Activated T-cell treated with anti-CD3 and anti-CD28 coated beads, Interleukin-2, amount 50 U/mL, for 24 hours (primary cell): ENCODE measurements at places on chromosomes 4 and X.

DNA sequence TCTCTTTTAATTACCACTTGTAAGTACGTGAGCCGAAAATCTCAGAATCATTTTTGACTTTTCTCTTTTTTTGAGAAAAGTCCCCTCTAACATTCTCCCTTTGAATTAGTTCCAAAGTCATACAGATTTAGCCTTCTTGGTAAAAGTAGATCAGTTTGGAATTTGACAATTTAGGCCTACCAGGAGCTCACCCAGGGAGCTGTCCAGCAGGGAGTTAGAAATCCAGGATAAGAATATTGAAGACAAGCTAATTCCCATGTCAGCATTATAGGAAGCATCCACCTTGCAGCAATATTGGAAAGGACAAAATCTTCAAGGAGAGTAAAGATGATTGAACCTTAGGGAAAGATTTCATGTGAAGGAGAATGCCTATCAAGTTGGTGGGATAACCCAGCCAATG is 352.2 kb upstream of the CPEB2 start:
- peaks cover 6% of the 10 kb centered on the region for H3K27me3 ChIP-seq
- no peak overlapping the region for H3K4me3 ChIP-seq
- H3K36me3 ChIP-seq: no peaks in the 10 kb centered on the region
- H3K4me1 ChIP-seq: no peaks in the 10 kb centered on the region

GRCh38 chrX:12060489-12061260 is 77.6 kb upstream of the FRMPD4 start:
- DNase-seq: no peak
- no peak overlapping the region for H3K27ac ChIP-seq
- H3K27me3 ChIP-seq: peaks cover 17% of the 10 kb centered on the region
- no peaks in the 10 kb centered on the region for H3K4me1 ChIP-seq
- no peak overlapping the region for H3K4me3 ChIP-seq

DNA sequence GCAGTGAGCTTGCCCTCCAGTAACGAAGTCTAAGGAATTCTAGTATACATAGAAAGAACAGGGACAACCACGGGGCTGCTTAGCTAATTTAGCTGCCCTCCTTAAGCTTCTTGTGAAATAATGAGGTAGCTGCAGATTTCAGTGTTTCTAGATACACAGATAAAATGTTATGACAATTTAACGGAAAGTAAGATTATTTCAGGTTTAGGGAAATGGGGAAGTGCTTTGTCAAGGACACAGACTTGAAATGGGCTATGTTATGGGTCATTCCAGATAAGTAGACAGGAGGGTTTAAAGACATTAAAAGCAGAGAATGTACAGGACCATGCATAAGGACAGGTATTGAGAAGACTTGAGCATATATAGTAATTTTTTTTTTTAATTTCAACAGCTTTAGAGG is 34.2 kb upstream of the ZNF518B start:
- no peaks in the 10 kb centered on the region for H3K36me3 ChIP-seq
- H3K27me3 ChIP-seq: peaks cover 16% of the 10 kb centered on the region
- DNase-seq: no peak
- H3K27ac ChIP-seq: no peak overlapping the region
- H3K4me3 ChIP-seq: no peak overlapping the region
- no peaks in the 10 kb centered on the region for H3K4me1 ChIP-seq

DNA sequence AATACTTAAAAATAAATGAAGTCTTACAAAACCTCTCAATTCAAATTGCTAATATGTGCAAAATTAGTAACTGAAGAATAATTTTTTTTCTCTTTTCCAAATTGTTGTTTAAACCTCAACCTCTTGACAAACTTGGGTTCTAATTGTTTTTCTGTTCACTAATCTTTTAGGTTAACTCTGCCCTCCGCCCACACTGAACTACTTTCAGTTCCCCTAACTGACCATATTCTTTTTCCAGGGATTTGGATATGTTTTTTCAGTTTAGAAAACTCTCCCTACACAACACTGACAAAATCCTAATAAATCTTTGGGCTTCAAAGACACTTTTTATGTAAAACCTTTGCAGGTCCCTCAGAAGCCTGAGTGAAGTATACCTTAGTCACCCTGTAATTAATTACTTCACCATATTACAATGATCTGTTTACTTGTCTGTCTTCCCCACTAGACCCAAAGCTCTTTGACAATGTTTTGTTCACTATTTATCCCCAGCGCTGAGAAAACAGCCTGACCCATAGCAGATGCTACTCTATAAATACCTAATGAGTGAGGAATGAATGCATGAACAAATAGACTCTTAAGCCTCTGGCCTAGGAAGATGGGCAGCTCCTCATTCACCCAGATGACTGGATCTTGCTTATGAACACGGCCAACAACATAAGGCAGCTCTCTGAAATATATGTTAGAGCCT is 134.9 kb downstream of the MAML3 start:
- no peak overlapping the region for H3K27ac ChIP-seq
- H3K4me1 ChIP-seq: peaks cover 2% of the 10 kb centered on the region
- H3K4me3 ChIP-seq: no peak overlapping the region
- H3K36me3 ChIP-seq: no peaks in the 10 kb centered on the region
- H3K27me3 ChIP-seq: peaks cover 5% of the 10 kb centered on the region

DNA sequence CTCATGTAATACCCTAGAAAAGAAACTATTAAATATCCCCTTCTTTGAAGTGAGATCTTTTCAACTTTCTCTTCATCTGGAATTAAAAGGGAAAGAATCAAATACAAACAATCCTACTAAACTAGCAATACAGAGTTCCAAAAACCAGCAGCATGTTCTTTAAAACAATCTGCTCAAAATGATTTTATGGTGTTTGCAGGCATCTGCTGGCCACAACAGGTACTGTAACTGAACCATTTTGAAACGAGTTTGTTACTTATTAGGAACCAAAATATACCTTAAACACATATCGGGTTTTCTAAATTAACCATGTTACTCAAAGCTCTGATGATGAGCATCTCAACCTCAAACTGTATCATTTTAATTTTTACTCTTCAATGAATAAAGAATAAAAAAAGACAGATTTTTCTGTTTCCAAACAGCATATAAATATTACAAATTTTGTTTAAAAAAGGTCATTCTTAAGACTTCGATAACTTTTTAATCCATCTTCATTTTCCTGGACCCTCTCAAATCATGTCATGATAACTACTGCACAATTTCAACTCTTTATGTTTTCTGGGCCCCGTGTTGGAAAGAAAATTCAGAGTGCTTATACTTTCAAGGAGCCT is 56.5 kb downstream of the ARAP2 start:
- no peak overlapping the region for H3K4me3 ChIP-seq
- peaks cover 61% of the 10 kb centered on the region for H3K36me3 ChIP-seq
- no peaks in the 10 kb centered on the region for H3K27me3 ChIP-seq
- DNase-seq: no peak
- H3K27ac ChIP-seq: no peak overlapping the region

DNA sequence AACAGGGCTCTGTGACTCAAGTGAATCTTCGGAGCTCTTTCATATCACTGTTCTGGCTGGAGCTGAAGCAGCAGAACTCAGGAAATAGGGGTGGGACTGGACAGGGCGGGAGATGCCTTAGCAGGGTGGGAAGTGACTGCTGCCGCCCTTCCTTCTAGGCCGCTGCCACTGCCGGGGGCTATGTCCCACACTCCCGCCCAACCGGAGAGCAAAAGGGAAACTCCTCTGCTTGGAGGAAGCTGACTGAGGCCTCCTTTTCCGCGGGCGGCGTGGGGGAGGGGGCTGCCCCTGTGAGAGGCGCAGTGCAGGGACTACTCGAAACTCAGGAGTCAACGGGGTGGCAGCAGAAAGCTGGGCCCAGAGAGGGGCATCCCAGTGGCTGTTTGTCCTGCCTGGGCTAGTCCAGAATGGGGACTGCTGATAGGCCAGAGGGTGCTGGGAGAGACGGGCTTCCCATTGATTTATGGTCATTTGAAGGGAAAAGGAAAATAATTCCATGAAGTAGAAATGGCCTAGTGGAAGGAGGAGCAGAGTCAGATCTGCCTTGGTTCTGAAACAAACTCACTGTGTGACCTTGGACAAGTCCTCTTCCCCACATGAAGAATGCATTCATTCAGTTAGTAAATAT is 36.9 kb downstream of the STARD8 start:
- peaks cover 13% of the 10 kb centered on the region for H3K4me1 ChIP-seq
- H3K36me3 ChIP-seq: no peaks in the 10 kb centered on the region
- H3K27me3 ChIP-seq: peaks cover 61% of the 10 kb centered on the region
- DNase-seq: no peak
